ENCODE measurements at places on chromosomes 12 and 14.
A peak's percentile ranks its signal among the peaks of the same experiment; 100 is the strongest.

DNA sequence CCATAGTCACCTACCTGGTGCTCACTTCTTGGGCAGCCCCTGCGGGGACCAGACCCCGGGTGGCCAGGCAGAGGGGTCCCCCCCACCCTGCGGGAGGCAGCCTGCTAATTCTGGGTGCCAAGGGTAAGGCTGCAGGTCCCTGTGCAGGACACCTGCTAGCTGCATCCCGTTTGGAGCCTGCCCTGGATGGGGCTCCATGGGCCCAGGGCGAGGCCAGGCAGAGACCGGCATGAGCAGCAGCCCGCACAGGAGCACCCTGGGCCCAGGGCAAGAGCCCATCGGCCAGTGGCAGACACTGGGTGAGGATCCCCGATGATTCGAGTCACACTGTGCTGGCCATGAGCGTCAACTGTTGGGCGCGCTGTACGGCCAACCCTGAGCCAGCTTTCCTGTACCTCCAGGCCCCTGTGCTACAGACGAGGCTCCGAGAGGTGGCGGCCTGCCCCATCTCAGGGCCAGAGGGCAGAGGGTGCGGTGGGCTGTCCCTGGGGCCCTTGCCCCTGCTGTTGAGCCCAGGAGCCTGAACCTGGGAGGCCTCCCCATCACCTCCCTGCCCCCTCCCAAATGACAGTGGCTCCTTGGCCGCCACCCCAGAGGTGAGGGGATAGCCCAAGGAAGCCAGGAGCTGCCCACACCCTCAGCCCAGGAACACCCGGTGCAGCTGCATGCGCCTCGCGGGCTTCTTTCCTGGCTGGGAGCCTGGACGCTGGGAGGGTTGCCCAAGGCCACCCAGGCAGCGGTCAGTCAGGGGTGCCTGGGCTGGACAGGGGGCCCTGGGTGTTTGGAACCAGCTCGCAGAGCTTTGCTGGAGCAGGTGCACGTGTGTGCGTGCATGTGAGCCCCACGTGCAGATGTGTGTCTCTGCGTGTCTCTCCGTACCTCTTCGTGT, 47.7 kb downstream of the CYP46A1 start:
- no peak for DNase-seq

DNA sequence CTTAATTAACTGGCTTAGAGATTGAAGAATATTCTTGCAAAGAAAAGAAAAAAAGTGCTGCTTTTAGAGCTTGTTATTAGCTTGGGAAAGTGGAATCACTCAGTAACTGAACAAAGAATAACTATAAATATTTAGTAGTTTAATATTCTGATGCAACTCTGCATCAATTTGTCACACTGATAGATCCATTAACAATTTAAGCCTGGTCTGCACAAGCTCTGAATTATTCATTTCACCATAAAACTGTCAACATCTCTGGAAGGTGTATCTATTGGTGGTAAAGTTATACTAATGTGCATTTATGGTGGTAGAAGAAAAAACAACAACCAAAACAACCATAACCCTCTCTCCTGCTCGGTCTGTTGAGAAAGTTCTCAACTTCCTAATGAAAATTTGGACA, 38.1 kb upstream of the SLC35F4 start:
- no peak for DNase-seq

GRCh38 chr14:56237398-56237797, 119.2 kb downstream of the PELI2 start:
- DNase-seq: no peak

DNA sequence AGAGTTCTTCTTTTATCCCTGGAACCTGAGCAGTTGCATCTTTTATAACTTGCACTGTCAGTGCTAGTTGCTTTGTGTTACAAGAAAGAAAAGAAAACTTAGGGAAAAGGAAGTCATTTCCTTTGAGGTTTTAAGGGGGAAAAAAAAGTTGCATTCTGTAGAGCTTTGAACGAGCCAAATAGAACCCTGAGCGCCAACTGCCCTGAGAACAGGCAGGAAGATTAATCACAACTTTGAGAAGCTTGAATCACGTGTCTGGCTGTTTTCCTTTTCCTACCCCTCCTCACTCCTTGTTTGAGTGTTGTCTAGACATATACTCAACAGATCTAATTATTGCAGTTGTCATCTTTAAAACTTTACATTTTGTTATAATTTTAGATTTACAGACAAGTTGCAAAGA, 12.5 kb downstream of the PCNX1 start:
- no peak for DNase-seq

DNA sequence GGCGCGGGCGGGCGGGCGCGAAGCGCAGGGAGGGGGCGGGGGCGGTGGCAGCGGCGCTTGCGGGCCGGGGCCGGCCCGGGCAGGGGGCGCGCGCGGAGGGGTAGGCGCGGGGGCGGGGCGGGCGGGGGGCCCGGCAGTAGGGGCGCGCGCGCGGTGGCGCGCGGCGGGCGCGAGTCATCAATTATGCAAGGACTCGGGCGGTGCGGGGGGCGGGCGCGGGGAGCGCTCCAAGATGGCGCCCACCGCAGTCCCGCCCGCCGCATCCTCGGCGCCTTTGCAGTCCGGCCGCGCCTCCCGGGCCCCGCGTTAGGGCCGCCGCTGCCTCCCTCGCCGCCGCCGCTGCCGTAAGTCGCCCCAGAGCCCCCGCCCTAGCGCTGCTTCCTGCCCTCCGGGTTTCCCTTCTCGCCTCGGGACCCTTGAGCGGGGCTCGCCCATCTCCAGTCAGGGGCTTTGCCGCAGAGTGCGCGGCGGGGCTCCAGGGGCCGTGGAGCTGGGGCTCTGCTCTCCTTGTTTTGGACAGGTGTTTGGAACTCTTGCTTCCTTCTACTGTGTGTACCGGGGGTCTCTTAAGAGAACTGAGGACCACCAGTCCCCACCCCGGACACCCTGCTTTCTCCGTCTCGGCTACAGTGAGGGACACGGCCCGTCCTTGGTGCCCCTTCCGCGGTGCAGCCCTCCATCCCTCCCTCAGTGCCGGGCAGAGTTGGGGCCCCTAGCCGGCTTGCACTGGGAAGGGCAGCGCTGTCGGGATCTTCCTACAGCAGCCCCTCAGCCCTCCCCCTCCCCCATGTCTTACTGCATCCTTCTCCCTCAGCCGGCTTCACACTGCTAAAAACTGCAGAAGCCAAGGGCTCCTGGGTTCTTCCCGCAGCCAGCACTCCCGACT, at the start of gene SCN8A:
SCN8A (plus strand) TSS at position 218 of the 886 bp plus-strand sequence. CDS start 71,585 bp downstream, outside the sequence.
- DNase-seq: peak; percentile 34

- DNase-seq: no peak
Observed at GRCh38 chr14:50044042-50044651, 72.2 kb downstream of the VCPKMT start.

- DNase-seq: no peak
Observed at GRCh38 chr14:26730929-26731618, 133.2 kb upstream of the NOVA1 start.

GRCh38 chr12:130504840-130505175, 167.1 kb downstream of the PIWIL1 start:
- DNase-seq: no peak

GRCh38 chr12:12004524-12004923, 66.2 kb upstream of the BCL2L14 start:
- DNase-seq: peak; percentile 58

- DNase-seq: no peak
Observed at GRCh38 chr12:41881891-41882805, 262.5 kb downstream of the GXYLT1 start.

DNA sequence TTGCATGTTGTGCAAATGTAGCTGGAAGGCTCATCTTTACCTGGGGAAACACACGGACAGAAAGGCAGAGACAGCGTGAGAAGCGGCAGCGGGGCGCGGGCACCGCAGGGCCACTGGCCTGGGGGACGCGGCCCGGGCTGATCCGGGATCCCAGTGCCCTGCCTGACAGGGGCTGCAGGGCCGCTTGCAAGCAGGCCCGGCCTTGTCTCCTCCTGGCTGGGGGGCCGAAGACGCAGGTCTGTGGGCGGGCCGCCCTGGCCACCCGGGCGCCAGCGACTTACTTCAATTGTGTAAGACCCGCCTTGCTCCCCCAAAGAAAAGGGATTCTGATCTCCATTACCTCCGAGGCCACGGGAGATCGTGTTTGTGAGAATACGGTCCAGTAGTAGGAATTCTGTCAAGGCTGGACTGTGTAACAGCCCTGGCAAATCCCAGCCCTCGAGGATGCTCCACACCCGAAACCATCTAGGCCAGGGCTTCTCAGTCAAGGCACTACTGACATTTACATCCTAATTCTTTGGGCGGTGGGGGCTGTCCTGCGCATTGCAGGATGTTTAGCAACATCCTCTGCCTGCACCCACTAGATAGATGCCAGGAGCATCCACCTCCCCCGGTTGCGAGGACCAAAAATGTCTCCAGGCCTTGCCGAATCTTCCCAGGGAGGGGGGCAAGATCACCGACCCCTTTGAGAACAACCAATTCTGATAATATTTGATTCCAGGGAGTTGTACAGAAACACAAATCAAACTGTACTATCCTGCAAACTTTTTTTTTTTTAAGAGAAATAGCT, 95.6 kb downstream of the BCL11B start:
- no peak for DNase-seq

- peak; percentile 59 for DNase-seq
Observed at GRCh38 chr14:29205658-29206057, 439.1 kb downstream of the FOXG1 start.

- peak; percentile 84 for DNase-seq
Observed at GRCh38 chr12:88580051-88580871, at the start of gene KITLG. Gene KITLG (minus strand): TSS chr12:88580471. CDS start chr12:88580278, 193 bp downstream.

- no peak for DNase-seq
Observed at GRCh38 chr12:79645235-79645630, 45.5 kb downstream of the PAWR start.

DNA sequence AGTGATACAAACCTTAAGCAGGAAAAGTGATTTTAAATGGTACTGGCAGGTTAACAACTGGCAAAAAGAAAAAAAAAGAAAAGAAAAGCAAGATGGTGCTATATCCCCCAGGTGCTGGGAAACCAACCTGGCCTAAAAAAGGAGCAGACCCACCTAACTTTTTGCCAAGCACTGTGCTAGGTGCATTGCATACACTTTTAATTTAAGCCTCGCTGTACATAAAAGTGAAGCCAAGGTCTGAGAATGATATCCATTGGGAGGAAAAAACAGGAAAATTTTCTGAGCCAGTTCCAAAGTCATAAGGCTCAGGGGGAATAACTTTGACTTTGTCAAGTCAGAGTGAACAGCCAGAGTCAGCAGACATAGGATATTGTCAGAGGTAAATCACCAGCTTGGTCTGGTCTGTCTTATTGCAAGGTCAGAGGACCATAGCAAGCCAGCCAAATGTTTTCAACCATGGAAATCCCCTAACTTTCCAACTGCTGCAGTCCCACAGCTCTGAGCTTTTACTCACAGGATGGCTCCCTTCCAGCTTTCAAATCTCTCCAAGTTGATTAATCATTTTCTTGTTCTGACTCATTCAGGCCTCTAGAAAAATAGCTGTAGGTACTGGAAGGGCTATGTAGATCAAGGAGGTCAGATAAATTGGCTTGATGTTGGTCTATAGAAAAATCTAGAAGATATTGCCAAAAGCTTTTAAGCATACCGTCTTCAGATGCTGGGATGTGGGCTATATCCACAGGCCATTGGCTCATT, 412.9 kb downstream of the RAD51B start:
- DNase-seq: no peak

GRCh38 chr12:53543539-53543938, 36.3 kb upstream of the NPFF start:
- peak; percentile 9 for DNase-seq

GRCh38 chr14:50062438-50063085, 53.8 kb downstream of the VCPKMT start:
- no peak for DNase-seq

DNA sequence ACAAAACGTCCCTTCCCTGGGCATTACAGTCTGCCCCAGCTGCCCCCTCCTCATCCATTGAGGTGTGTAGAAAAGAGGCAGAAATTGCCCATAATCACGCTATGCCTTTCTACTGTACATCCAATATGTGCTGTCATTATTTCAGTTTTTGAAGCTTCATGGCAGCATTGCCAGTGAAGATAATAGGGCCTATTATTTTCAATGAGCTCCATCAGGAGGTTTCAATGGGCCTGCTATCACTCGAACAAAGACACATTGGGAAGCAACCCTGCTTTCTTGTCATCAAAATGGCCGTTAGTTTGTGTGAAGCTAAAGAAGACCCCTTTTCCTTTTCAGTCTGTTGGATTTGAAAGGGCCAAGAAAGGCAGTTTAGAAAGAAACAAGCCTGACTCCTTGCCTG, 653.8 kb downstream of the NOVA1 start:
- no peak for DNase-seq

GRCh38 chr14:78700236-78700635, 530.1 kb downstream of the NRXN3 start:
- no peak for DNase-seq

DNA sequence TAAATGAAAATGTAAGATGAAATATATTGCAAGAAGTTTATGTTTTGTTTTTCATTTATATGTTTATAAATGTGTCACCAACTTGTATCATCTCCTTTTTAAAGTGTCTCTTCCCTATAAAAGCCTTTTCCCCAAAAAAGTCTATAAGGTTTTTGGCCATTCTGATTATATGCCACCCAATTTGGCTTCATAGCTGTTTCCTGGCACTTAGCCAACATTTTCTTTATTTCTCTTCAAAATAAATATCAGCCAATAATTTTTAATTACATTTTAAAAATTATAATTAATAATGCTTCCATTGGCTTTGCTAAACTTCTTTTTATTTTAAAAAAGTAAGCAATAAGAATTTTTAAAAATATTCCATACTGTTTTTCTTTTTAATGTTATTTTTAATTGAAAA, 171.8 kb downstream of the RASSF9 start:
- DNase-seq: no peak

DNA sequence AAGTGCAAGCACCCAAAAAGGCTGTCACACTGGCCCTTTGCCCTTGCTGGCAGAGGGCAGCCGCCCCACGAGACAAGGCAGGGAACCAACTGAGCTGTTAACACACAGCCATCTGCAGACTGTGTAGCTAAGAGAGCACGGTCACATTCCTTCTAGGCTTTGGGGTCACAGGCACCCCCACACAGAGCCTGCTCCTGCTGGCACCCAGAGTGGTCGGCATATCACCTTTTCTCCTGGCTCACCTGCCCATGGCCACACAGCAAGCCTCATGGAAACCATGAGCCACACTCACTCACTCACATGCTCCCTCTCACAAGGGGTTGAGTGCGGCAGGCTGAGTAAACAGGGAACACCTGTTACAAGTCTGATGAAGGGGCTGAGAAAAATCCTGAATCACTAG, 214.5 kb downstream of the PCNX1 start:
- DNase-seq: no peak

DNA sequence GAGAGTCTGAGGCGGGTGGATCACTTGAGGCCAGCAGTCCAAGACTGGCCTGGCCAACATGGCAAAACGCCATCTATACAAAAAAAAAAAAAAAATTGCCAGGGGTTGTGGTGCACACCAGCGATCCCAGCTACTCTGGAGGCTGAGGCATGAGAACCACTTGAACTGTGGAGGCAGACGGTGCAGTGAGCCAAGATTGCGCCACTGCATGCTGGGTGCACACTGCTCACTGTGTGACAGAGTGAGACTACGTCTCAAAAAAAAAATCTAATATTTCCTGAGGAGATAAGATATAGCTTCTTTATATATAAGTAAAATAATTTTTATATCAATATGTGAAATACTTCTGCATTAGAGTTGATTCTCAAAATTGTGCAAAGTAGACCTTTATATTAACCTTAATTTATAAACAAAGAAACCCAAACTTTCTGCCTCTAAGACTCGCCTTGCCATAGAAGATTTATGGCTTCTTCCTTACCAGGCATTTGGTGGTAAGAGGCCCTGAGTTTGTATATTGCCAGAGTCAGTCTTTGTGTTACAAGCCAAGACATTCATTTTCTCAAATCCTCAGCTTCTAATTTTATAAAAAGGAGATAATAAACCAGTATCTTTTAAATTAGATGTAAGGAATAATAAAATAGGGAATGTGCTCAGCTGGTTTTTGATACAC, 1226.7 kb downstream of the FLRT2 start:
- no peak for DNase-seq

- no peak for DNase-seq
Observed at GRCh38 chr12:73057428-73057827, 785.3 kb downstream of the TRHDE start.

- no peak for DNase-seq
Observed at GRCh38 chr14:60164404-60164711, 840 bp downstream of the DHRS7 start.
